ENCODE measurements at places on chromosomes 16 and 17.
A peak's percentile ranks its signal among the peaks of the same experiment; 100 is the strongest.

DNA sequence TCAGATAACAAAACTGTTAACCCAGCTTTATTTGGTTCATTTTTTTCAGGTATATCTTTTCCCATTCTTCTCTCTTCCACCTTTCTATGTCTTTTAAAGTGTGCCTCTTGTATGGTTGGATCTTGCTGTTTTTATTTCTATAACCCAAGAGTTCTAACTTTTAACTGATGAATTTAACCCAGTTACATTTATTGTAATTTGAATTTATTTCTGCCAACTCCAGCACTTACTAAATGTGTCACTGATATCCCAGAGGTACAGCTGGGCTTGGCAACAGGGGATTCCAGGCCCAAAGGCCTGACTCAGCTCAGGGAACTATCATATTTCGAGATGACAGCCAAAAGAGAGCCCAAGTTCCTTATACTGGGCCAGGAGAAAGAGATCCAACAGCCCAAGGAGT is 200.1 kb downstream of the GSG1L start:
- DNase-seq = no peak

DNA sequence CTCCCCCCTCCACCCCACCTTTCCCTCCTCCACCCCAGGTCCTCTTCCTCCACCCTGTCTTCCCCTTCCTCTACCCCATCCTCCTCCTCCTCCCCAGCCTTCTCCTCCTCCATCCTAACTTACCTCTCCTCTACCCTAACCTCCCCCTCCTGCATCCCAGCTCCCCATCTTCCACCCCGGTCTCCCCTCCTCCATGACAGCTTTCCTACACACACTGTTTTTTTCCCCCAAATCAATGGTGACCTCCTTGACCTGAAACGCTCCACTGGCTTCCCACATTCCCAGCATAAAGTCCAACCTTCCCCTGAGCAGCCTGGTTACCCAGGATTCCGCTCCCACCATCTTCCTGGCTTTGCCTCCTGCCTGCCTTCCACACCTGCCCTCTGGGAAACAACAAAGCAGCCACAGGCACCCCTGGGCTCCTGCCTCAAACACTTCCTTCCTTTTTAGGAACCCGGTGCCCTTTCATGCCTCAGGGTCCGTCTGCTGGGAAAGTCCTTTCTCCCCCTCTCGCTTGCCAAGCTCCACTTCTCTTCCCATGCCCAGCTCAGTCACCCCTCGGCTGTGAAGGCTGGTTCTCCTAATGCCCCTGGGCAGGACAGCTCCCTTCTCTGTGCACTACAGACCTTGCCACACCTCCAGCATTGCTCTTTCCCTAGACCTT is 2.1 kb downstream of the RGS9 start:
- no peak for DNase-seq

- DNase-seq = no peak
Measured at GRCh38 chr17:75061618-75062017, 14.6 kb downstream of the KCTD2 start.

GRCh38 chr17:50539762-50540559 is 7.0 kb upstream of the SPATA20 start:
- DNase-seq = no peak

DNA sequence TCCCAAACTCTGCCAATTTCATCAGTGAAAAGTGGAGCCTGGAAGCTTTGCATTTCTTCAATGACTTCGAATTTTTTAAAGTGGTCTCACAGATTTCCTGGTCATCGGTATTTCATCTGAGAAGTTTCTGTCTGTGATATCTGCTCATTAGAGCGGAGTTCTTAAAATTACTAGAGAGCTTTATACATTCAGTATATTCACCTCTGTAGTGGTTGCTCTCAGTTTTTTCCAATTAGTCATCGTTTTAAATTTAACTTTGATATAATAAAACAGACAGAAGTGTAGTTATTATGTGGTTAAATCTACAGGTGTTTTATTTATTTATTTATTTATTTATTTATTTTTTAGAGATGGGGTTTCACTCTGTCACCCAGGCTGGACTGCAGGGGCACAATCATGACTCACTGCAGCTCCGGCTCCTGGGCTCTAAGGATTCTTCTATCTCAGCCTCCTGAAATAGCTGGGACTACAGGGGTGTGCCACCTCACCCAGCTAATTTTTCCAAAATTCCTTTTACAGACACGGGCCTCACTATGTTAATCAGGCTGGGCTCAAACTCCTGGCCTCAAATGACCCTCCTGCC is 16.0 kb downstream of the ARHGAP17 start:
- DNase-seq = no peak

DNA sequence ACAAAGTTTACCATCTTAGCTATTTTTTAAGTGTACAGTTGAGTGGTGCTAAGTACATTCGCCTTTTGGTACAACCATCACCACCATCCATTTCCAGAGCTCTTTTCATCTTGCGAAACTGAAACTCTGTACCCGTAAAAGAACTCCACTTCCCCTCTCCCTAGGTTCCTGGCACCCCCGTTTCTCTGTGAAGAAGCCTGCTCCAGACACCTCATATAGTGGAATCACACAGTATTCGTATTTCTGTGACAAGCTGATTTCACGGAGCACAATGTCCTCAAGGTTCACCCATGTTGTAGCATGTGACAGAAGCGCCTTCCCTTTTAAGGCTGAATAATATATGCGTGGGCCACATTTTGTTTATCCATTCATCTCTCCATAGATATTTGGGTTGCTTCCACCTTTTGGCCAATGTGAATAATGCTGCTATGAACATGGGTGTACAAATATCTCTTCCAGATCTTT is 54.2 kb upstream of the MAP3K14 start:
- peak; percentile 8 for DNase-seq

GRCh38 chr16:73792199-73793020 is 504.2 kb upstream of the PSMD7 start:
- no peak for DNase-seq

GRCh38 chr16:71915350-71915749 is 20.0 kb downstream of the IST1 start:
- no peak for DNase-seq

GRCh38 chr16:86565644-86566511 is 751 bp upstream of the FOXC2 start:
- DNase-seq = no peak

DNA sequence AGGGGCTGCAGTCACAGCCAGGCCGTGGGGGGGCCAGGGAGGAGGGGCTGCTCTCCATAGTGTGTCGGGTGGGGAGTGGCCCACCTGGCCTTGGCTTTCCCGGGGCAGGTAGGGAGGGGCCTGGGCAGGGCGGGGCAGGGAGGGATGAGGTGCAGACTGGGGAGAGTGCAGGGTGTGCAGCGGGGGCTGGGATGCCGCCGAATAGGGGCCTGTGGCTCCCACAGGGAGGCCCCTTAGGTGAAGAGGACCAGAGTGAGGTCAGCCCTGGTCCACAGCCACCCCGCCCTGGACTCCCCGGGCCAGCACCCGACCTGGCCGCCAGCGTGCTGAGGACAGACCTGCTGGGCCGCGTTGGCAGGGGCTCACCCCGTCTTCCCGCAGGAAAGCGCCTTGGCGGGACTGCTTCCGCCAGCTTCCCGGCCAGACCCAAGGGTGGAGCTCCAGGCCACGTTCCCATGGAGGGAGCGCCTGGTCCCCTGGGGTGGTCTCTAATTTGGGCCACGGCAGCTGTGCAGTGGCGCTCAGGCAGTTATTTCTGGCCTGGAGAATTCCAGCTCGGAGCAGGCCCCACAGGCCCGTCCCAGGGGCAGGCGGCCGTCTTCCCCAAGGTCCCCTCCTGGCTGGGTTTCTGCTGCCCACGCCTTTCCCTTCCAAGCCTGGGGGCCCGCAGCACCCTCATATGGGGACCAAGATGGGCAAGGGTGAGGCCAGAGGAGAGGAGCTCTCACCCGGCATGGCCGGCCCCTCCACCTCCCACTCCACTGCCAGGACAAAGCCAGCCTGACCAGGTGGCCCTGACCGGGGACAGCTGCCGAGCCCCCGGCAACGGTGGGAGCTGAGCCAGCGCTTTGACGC is 27.9 kb downstream of the CACNA1H start:
- no peak for DNase-seq

DNA sequence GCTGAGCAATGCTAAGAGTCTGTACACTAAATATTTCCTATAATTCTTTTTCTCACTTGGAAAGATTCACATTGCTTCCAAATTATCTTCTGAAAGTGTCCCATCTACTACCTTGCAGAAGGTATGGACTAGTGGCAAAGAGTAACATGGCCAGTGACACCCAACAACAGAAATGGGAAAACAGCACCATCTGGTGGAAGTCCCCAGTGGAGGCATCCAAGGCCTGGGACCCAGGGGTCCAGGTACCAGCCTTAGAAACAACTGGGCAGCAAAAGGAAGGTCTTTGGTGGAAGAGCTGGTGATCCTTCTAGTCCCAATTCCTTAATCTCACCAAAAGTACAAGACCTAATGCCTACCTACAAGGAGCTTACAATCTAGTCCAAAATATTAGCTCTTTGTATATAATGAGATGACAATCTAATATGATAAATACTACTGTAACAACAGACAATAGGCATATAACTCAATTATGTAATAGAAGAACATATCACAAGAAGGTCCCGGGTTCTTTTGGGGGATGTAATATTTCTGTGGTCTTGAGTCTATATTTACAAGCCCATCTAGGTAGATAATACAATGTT is 55.3 kb downstream of the SKAP1 start:
- DNase-seq = peak; percentile 51

Measured in activated CD4-positive, alpha-beta memory T cell treated with anti-CD3 and anti-CD28 coated beads for 36 hours (primary cell).